ENCODE measurements at places on chromosomes 6 and 20.

- no peak for DNase-seq
Measured at GRCh38 chr6:110287462-110288341, 70.4 kb downstream of the METTL24 start.

GRCh38 chr20:19211252-19211651, 1.2 kb upstream of the SLC24A3 start:
- DNase-seq: no peak

GRCh38 chr6:140736231-140736630, 1361.8 kb upstream of the CITED2 start:
- no peak for DNase-seq

DNA sequence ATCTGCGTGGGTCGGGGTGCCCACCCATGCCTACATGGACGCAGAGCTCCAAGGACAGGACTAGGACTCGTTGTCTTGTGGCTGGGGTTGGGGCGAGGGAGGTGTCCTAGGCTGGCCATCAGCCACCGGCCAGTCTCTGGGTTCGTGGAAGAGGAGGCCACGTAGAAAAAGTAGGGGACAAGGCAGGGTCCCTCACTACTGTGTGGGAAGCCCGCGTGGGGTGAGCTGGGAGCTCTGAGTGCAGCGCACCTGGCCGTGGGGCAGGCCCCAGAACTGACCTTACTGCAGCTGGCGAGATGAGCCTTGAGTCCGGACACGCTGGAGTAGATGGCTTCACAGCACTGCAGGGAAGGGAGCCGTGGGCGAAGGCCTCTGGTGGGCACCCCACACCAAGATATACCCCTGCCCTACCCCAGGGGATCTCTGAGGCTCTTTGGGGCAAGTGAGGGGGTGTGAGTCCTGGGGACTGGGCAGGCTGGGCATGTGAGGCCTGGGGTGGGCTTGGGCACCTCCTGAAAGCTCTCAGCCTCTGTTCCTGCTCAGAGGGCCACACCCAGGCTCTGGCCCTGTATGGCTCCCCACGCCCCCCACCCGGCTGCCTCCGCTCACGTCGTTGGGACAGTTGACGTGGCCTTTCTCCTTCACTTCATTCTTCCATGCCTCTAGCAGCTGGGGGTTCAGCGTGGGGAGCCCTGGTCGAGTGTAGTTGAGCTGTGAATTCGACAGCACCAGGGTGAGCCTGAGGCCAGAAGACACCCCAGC, 5.6 kb upstream of the UCKL1 start:
- DNase-seq: no peak

GRCh38 chr6:18242062-18242851, 22.1 kb downstream of the DEK start:
- DNase-seq: no peak

DNA sequence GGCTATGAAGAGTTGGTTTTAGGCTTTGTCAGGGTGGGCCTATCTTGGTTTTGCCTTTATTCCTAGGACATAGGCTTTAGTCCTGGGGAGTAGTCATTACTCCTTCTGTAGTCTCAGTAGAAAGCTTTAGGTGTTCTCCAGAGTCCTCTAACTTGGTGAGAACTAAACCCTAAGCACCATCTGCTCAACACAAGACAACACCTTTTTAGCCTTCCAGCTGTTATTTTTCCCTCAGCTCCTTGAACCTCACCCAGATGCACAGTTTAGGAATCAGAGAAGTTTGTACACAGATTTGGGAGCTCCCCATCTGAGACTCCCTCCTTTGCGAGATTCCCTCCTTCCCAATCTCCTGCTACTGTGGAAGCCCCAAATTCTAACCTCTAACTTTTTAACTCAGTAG, 141.3 kb downstream of the QRSL1 start:
- DNase-seq: no peak

DNA sequence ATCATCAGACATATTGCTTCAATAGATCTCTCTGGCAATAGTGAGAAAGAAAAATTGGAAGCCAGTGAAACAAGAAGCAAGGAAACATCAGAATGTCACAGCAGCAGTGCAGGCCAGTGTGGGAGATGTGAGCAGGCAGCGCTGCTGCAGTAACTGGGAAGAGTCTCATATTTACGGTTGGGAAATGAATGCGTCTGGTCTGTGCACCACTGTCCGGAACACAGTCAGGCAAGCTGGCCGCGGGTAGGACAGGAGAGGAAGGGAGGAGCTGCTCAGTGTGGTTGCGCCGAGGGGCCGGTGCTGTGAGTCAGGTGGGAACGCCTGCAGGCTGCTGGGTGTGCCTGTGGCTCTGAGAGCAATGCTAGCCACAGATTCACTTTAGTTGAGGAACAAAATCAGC, 6.4 kb upstream of the PSMG4 start:
- no peak for DNase-seq

DNA sequence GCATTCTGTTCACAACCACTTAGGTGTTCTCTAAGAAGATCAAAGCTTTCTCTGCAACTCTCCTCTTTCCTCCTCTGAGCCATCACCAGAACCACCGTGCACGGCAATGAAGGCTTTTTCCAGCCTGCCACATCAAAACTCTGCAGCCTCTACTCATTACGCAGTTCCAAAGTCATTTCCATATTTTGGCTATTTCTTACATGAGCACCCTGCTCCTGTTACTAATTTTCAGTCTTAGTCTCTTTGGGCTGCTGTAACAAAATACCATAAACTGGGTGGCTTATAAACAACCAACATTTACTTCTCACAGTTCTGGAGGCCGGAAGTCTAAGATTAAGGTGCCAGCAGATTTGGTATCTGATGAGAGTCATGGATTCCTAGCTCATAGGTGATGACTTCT, 70.4 kb upstream of the THBS2 start:
- DNase-seq: no peak

GRCh38 chr6:145042559-145042958, 692.8 kb downstream of the EPM2A start:
- no peak for DNase-seq

DNA sequence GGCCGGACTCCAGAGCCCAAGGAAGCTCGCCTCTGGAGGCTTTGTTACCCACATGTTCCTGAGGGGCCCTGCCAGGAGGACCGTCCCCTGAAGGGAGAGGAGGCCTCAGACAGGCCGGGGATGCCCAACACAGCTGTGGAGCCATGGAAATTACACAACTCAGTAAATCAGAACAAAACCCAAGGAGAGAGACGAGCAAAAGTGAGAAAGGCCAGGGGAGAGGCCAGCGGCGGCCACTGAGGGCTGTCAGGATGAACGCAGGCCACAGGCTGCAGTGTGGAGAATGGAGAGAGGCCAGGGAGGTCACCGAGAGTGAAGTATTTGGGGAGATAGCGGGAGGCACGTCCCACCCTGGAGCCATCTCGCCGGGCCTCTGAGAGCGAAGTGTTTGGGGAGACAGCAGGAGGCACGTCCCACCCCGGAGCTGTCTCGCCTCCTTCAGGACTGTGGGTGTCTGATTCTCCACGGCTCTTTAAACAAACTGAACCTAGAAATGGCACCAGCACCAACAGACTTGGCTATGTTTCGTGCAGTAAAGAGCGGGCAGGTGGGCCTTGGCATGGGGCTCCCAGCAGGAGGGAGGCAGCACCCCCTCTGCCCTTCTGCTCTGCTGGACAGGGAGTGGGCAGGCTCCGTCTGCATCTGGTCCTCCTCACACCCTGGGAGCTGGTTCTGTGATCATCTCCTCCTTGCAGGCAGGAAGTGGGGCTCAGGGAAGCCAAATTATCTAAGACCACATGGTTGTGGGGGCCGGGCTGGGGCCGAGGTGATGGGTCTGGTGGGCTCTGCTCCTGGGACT, 91.0 kb downstream of the YTHDF1 start:
- no peak for DNase-seq

- DNase-seq: no peak
Measured at GRCh38 chr6:17413313-17413750, 19.9 kb downstream of the CAP2 start.

GRCh38 chr6:119442776-119443184, 93.2 kb upstream of the MAN1A1 start:
- DNase-seq: no peak

DNA sequence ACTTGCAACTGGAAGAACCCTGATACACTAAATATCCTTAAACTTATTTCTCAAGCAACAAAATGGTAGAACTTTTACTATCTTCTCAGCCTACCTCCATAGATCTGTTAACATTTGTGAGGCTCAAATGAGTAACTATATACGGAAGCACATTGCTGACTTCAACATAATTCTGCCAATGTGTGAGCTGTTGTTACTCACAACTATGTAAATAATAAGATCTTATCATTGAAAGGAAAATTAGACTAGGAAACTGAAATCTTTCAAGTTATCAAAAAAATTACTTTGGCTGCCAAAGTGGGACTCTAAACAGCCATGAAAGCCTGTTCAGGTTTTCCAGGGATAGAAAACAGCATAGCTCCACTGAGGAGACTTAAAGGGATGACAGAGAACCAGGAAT, 40.2 kb upstream of the TASP1 start:
- DNase-seq: no peak

DNA sequence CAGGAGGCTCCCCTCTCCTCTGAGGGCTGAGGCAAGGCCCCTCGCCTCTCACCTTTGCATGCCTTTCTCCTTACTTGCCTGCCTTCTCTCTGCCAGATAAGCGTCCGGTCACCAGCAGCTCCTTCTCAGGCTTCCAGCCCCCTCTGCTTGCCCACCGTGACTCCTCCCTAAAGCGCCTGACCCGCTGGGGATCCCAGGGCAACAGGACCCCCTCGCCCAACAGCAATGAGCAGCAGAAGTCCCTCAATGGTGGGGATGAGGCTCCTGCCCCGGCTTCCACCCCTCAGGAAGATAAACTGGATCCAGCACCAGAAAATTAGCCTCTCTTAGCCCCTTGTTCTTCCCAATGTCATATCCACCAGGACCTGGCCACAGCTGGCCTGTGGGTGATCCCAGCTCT, 21.3 kb upstream of the PPARD start:
- no peak for DNase-seq
